ENCODE measurements at places on chromosomes 1 and 21.
A peak's percentile ranks its signal among the peaks of the same experiment; 100 is the strongest.

DNA sequence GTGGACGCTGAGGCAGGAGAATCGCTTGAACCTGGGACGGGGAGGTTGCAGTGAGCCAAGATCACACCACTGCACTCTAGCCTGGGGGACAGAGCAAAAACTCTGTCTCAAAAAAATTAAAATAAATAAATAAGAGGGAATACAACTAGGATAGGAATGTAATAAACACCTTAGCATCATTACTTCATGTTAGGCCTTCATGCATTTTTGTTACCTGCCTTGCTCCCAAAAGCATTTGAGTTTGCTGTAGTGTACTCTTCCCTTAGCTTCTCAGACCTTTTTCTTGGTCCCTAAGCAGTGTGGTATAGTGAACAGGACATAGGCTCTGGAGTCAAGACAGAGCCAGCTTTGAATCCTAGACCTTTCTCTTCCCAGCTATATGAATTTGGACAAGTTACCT lies 2.8 kb upstream of the OSCP1 start:
- no peak for DNase-seq

GRCh38 chr21:16865632-16866031 lies 647.2 kb upstream of the CXADR start:
- peak; percentile 2 for DNase-seq

DNA sequence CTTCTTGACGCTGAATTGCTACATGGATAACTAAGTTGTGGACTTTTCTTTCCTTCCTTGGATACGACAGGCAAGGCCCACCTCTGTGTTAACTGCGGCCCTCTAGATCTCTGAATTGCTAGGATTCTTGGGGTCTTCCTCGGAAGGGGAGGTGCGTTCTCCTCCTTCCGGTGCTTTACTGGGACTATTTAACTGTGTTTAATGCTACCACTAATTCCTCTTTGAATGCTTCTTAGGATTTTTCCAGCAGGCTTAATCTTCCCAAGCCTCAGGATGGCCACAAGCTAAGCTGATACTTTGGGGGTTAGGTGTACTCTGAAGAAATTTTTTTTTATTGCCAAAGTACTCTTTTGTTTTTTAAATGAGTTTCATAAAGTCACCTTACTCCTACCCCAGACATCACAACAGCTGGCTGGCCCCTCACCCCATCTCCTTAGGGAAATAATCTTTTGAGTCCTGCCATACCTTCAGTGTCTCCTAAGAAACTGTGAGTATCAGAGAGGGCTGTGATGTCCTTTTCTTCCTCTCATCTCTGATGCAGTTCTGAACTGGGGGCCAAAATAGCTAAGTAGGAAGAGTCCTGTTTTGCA lies 21.4 kb downstream of the KIRREL1 start:
- DNase-seq: no peak

- no peak for DNase-seq
Observed at GRCh38 chr21:41973861-41974751, 20.3 kb upstream of the C2CD2 start.

- no peak for DNase-seq
Observed at GRCh38 chr21:46061063-46061462, 36.8 kb upstream of the COL6A2 start.

- no peak for DNase-seq
Observed at GRCh38 chr1:106080608-106081325, 975.7 kb upstream of the PRMT6 start.

- DNase-seq: no peak
Observed at GRCh38 chr1:172531412-172532182, 1.4 kb upstream of the SUCO start.

DNA sequence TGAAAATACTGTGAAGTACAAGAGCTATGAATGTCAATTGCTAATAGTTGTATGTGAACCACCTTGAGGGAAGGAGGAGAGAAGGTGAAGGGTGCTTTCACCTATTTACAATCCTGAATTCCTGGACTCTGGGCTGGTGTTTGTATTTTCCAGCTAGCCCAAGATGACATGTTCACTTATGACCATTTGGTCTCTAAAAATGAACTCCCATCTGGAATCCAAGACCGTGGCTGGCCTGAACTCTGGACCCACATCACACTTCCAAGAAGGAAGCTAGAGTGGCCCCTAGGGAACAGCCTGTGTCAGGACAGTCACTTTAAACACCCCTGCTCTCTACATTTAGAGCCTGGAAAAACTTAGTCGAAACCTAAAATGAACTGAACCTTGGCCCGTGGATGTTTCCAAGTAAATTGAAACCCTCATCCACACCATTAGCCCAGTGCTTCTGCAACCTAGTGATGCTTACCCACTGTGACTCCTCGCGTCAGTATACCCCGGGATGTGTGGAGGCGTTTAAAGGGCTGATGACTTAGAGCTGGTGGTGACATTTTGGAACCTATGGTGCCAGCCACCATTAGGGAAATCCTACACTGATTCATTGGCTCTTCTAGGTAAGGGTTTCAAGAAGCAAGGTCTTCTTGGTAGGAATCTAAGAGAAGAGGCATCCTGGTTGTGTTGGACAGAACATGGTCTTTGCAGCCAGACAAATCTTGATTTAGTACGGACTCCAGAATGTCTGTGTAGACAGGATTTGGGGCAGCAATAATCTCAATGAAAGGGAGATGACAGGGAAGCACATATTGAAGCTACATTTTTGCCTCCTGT lies 171.5 kb upstream of the IRF2BP2 start:
- peak; percentile 26 for DNase-seq

DNA sequence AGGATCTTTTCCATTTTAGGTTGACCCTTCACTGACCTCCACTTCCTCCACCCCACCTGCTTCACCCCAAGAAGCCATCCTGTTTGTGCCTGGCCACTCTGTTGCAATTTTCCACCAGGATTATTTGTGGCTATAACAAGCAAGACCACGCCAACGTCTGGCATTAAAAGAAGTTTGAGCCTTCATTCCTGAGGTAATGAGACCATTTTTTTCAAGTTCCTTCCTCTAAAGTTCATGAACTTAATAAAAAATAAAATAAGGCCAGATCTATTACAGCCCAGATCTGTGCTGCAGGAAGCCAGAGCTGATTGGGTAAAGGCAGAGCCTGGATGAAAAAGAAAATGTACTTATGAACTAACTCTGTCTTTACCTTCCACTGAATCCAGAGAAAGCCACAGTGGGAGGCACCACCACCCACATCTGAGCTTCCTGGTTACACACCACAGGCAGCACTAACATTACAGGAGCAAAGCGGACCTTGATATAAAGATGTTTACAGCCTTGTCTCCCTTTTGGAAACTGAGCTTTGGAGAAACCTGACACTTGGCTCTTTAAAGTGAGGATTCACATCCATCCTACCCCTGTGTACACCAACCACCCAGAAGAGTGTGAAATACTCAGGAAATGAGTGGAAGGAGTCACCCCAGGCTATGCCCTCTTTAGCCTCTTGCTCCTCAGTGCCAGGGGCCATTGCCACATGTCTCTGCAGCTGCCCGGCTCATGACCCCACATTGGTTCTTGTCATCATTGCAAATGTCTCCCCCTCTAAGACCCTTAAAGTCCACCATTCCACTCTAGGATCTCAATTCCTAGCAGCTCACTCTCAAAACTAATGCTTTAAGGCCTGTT lies 293.6 kb downstream of the PLPP3 start:
- DNase-seq: no peak

DNA sequence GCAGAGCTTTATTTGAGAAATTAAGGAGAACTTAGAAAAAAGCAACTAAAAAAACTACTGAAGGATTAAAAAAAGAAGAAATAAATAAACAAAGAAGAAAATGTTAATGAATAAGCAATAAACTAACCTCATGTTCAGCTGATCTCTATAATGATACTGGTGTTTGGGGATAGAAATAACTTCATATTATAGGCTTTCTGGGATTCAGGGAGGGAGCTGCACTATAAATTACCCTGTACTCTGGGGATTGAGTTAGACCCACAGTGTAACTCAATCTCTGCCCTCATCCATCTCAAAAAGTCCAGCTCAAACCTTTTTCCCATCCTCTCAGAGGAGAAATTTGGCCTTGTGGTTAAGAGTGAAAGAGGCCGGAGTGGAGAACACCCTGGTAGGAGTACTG lies 33.8 kb upstream of the CCN1 start:
- no peak for DNase-seq

- peak; percentile 55 for DNase-seq
Observed at GRCh38 chr1:51231120-51231519, 5.0 kb upstream of the RNF11 start.

DNA sequence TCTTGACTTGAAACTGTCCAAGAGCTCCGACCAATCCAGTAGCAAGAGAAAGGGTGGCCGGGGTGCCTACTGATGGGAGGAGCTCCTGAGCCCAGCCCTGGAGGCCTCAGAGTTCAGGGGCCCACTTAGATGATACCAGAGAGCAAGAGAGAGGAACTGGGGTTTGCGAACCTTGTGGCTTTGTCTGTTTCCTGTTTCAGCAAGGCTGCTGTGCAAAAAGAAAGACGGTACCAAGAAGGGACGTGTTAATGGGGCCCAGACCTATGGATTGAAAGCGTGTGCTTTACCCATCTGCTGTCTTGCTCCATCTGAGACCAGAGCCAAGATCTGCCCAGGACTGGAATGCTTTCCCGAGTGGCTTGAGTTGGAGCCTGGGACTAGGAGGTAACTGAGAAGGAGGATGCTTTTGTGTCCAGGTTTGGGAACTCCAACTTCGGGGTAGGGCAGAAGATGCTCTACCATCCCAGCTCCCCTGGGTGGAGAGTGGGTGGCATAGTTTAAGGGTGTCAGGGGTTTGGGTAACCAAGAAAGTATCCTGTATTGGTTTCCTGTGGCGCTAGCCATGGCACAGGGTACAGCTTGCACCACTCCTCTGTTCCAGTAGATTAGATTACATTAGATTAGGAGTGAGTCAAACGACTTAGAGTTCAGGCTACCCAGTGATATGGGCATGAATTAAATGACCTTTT lies at the start of gene TRAF3IP3:
TRAF3IP3 (plus strand) TSS at position 128 of the 689 bp plus-strand sequence. CDS start 3,987 bp downstream, outside the sequence.
- no peak for DNase-seq

GRCh38 chr1:9399510-9400424 lies 107.1 kb downstream of the SPSB1 start:
- peak; percentile 95 for DNase-seq

GRCh38 chr1:32828341-32828740 lies 10.9 kb downstream of the S100PBP start:
- peak; percentile 19 for DNase-seq

- DNase-seq: no peak
Observed at GRCh38 chr1:110436635-110437034, 14.3 kb upstream of the PROK1 start.

- DNase-seq: no peak
Observed at GRCh38 chr1:209511169-209511568, 72.3 kb upstream of the CAMK1G start.
